ENCODE measurements at places on chromosomes 5 and 9. TPM values are rescaled to one million over a fixed set of nuclear protein-coding genes. Genes with fewer than 3 reads are reported as not detected.

Gene MYMK
- total RNA-seq: not detected

Gene MTMR12
- total RNA-seq: 19.9 TPM

Gene CCDC171
- 2.3 TPM for total RNA-seq

Gene TTLL11
- 4.8 TPM for total RNA-seq

Gene CATSPER3
- total RNA-seq: not detected

Gene CCDC187
- under 0.01 TPM for total RNA-seq

Gene PRRT1B
- total RNA-seq: not detected

Gene BRD3
- total RNA-seq: 3.5 TPM

Gene SPINK4
- not detected for total RNA-seq

Gene GARIN3
- not detected for total RNA-seq

Gene FCN1
- not detected for total RNA-seq

Gene GLT6D1
- not detected for total RNA-seq

Gene NPR3
- 2.9 TPM for total RNA-seq

Gene SPINK13
- total RNA-seq: not detected

Gene FAM81B
- not detected for total RNA-seq

Gene ARHGEF37
- 0.64 TPM for total RNA-seq

Gene TEK
- total RNA-seq: 25.8 TPM

Gene ADAMTS6
- total RNA-seq: 95.9 TPM

Gene OMD
- total RNA-seq: not detected

Gene ENTREP1
- under 0.01 TPM for total RNA-seq

Gene KIF12
- total RNA-seq: not detected

Gene DEPDC1B
- 5.2 TPM for total RNA-seq

Gene FAM153A
- total RNA-seq: not detected

Gene RMRP
- total RNA-seq: 163,599 TPM

Gene CXCL14
- not detected for total RNA-seq

Gene CCT5
- 425 TPM for total RNA-seq

Gene WNT8A
- total RNA-seq: not detected

Gene CCL21
- not detected for total RNA-seq

Gene SLC27A6
- total RNA-seq: 0.32 TPM

Gene PHYHD1
- total RNA-seq: 11.9 TPM

Gene CAMLG
- 21.9 TPM for total RNA-seq

Gene SHC3
- total RNA-seq: 11.7 TPM

Gene EGFL7
- 9.9 TPM for total RNA-seq

Gene PCDHA4
- total RNA-seq: 0.32 TPM

Gene PRRC2B
- 92.8 TPM for total RNA-seq

Gene C5orf46
- total RNA-seq: 4.8 TPM

Measured in fibroblast of villous mesenchyme (primary cell).